ENCODE measurements at places on chromosomes 2 and 18. TPM values are rescaled to one million over a fixed set of nuclear protein-coding genes. Genes with fewer than 3 reads are reported as not detected.

The FBXO15 gene
- not detected for total RNA-seq

The AGXT gene
- not detected for total RNA-seq

The ARHGAP28 gene
- 5.3 TPM for total RNA-seq

The RBBP8 gene
- total RNA-seq: 30.9 TPM

The COBLL1 gene
- total RNA-seq: 4.3 TPM

The LYG2 gene
- not detected for total RNA-seq

The REG3A gene
- not detected for total RNA-seq

The GKN2 gene
- total RNA-seq: not detected

The SLC11A1 gene
- 0.13 TPM for total RNA-seq

The PRKAG3 gene
- total RNA-seq: 0.40 TPM

The MEP1B gene
- total RNA-seq: not detected

The SERPINB5 gene
- 1.8 TPM for total RNA-seq

Data from epithelial cell of alveolus of lung (primary cell).